Right cardiac atrium (tissue), 5 donors: ENCODE measurements at places on chromosomes 6 and 20.

DNA sequence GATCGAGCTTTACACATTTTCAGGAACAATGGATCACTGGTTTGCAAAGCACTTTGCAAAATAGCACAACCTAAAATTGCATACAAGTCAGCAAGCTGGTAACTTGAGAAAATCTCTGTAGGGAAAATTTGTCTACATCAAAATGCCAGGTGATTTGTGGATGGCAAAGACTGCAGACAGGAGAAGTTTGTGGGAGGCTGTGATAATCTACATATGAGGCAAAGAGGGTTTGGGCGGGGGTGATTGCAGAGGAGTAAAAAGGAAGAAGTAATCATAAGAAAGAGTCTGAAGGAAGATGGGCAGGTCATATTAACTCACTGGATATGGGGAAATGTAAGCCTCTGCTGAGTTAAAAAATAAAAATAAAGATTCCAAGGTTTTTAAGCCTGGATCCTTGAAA lies 166.3 kb upstream of the STXBP5 start:
- no peak for DNase-seq

GRCh38 chr6:39153766-39154397 lies 38.9 kb upstream of the SAYSD1 start:
- no peak for DNase-seq

DNA sequence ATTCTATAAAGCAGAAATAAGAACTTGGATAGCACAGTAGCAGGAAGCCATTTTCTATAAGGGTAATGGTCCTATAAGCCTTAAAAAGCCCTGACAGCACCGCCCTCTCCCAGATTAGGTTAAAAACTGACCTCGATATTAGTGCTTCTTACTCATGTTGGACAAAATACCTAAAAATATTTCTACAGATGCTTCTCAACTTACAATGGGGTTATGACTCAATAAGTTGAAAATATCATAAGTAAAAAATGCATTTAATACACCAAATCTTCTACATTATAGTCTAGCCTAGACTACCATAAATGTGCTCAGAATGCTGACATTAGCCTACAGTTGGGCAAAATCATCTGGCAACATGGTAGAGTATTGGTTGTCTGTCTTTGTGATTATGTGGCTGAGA lies 70.3 kb downstream of the SESN1 start:
- no peak for DNase-seq

DNA sequence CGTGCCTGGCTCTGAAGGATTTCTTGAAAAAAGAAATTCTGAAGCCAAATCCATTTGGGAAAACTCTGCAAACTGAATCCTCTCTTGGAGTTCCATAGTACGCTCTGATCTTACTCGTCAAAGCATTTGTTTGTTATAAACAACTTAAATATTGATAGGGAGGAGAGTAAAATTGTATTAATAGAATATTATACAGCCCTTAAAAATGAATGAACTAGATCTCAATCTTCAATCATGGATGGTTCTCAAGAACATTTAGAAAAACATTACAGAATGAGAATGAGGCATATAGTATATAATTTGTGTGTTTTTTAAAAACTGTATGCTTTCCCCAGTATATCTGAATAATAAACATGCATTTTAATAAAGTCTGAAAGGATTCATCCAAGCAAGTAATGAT lies 24.8 kb downstream of the KCTD20 start:
- no peak for DNase-seq

- DNase-seq: no peak
Measured at GRCh38 chr6:92586236-92586977, 833.0 kb downstream of the EPHA7 start.

- no peak for DNase-seq
Measured at GRCh38 chr6:84072442-84072997, 38.9 kb downstream of the MRAP2 start.

DNA sequence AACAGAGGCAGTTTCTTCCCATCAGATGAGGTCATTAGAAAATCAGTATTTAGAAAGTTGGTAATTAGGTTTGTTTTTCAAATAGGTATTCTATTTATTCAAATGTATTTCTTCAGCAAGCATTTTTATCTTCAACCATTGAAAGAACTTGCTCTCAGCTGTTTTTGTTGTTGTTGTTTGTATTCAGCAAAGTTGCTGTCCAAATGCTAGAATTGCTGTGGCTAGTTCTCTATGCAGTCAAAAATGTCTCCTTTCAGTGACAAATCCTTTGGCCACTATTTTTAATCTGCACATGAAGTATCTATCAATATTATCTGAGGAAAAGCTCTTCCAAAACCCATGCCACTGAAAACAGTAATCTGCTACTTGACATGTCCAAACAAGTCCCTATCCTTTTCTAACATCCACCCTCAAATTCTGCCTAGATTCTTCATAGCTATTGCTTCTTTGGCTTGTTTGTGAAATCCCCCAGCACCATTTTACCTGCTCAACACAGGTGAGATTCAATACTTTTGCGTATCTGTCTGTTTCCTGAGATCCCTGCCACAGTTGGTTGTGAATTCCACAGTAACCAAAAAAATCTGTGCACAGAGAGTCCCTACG lies 1005.4 kb downstream of the GRIK2 start:
- no peak for DNase-seq

GRCh38 chr6:76942203-76942966 lies 520.9 kb downstream of the HTR1B start:
- DNase-seq: peak; percentile 11

DNA sequence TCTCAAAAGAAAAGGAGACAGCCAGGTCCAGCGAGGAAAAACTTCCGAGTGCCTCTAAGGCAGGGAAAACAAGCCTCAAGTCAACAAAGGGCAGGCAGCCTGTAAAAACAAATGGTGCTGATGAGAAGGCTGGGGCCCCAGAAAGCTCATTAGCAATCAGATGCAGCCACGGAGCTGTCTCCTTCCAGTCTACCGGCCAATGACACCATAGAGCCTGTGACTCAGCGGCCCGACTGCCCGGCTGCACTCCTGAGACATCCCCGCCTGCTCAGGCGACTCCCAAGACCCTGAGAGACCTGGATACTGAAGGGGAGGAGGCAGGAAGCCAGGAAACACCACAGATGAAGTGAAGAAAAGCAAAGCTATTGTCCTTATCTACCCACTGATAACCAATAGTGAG lies 120.1 kb upstream of the HDDC2 start:
- peak; percentile 51 for DNase-seq

- DNase-seq: no peak
Measured at GRCh38 chr6:5443491-5443890, 182.2 kb downstream of the FARS2 start.

- no peak for DNase-seq
Measured at GRCh38 chr6:63882208-63882607, 246.6 kb downstream of the PHF3 start.

DNA sequence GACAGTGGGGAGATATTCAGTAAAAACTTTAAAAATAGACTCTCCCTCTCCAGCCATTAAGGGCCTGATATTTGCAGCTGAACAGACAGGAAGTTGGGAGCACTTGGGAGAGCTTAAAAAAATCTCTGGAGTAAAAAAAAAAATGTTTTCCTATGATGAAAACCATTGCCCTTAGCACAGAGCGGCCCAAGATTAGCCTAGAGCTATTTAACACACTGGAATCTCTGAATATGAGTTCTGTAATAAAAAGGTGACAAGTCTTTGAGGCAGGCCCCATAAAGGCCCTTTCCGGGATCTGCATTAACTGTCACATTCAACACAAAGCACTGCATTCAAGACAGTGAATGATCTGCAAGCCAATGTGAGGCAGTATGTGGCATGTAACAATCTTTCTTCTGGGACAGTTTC lies 393.7 kb downstream of the ZFAND3 start:
- no peak for DNase-seq

DNA sequence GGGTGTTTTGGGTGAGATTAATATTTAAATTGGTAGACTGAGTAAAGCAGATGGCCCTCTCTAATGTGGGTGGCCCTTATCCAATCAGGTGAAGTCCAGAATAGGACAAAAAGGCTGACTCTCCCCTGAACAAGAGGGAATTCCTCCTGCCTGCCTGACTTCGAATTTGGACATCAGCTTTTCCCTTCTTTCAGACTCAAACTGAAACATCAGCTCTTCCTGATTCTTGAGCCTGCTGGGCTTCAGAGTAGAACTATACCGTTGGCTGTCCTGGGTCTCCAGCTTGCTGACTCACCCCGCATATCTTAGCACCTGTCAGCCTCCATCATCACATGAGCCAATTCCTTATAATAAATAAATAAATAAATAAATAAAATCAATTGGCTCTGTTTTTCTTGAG lies 15.0 kb upstream of the TGM6 start:
- no peak for DNase-seq
